ENCODE measurements at places on chromosomes 12 and 14.

- no peak for DNase-seq
Measured at GRCh38 chr14:90511795-90512328, 115.0 kb downstream of the CALM1 start.

DNA sequence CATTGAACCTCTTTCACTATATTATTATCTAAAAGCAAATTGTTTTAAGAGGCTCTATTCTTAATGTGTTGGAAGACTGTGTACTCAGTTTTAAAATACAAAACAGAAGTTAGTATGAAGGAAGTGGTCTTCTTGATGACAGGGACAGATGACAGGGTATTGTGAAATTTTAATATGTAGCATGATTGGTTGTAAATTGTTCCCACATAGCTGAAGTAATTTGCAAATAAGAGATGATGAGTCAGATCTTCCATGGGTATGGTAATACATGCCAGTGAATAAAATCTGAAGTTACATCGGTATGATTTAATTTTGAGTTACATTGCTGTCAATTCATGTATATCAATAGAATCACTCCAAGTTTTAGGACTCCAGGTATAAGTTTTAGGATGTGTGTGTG is 454.8 kb downstream of the AEBP2 start:
- DNase-seq = no peak

- no peak for DNase-seq
Measured at GRCh38 chr12:129552996-129553750, 350.7 kb downstream of the TMEM132D start.

DNA sequence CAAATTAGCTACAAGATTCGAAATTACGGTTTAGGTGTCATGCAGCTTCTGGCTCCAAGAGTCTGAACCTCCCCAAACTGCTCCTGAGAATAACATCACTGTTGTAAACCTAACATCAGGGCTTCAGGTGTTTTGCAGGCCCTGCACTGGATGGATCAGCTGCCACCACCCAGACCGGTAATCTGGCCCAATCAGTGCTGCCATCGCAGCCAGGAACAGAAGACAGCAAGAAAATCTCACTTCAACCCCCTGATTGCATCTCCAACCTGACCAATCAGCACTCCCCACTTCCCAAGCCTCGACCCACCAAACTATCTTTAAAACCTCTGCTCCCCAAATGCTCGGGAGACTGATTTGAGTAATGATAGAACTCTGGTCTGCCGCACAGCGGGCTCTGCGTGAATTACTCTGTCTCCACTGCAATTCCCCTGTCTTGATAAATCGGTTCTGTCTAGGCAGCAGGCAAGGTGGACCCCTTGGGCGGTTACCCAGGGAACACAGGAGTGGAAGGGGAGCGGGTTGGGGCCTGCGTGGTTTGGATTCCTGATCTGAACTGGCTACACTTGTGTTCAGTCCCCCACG is 268.5 kb upstream of the SFSWAP start:
- no peak for DNase-seq

DNA sequence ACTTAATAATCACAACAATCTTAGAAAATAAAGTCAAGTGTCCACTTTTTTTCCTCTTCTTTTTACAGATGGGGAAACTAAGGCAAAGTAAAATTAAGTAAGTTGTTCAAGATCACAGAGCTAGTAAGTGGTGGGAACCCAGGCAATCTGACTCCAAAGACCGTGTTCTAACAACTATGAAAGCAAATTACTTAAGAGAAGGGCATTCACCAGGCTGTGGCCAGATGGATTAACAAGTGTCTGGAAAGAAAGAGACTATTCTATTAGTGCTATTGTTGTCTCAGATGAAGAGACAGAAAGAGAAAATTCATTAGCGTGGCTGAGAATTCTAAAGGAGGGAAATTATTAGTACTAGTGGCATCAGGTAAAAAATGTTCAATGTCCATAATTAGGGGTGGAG is 48.5 kb downstream of the FGD6 start:
- no peak for DNase-seq
